Posterior vena cava (tissue), 2 donors: ENCODE measurements at places on chromosomes 3 and 15. TPM values are rescaled to one million over a fixed set of nuclear protein-coding genes. Genes with fewer than 3 reads are reported as not detected.

The HTR3E gene
- not detected for total RNA-seq

DNA sequence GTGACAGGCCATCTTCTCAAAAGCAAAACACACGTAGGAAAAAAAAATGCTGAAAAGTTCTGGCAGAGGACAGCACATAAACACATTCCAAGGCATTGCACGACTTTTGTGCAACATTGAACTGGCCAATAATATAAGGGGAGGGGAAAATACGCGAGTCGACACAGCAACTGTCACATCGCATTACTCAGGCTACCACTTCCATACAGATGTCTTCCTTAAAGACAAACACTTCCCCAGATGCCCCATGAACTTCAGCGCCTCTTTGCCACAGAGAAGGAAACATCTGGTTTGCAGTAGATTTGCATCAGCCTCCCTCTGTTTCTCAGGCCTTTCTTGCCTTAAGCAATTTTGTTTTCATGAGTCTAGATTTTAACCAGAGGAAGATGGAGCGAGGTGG is 144.4 kb upstream of the IGF1R start:
- DNase-seq = peak; percentile 19

DNA sequence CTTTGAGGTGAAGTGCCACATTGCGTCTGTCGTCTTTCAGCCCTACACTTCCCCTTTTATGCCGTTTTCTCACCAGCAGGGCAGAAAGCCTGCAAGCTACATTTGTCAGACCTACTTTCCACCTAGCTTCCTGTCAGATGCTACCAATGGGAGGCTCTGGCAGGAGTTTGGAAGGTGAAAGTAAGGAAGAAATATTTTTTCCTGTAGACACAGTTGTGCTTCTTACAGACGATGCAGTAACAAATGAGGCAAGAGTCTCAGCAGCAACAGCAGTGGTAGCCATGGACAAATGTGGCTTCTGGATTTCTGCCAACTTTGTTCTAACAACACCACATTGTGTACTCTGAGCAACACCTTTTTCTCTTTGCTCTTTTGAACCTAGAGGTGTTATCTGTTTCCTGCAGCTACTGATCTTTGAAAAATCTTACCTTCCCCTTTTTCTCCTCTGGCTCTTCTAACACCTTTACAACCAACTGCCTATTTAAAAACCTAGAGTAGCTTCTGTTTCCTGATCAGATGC is 70.6 kb upstream of the STT3B start:
- DNase-seq = no peak

- DNase-seq = no peak
These were observed 90.8 kb upstream of the PFN2 start for GRCh38 chr3:150061288-150062024.

GRCh38 chr3:4596612-4597011 is 103.5 kb downstream of the ITPR1 start:
- no peak for DNase-seq

- DNase-seq = no peak
These were observed 1.4 kb upstream of the RASL12 start for GRCh38 chr15:65069179-65069578.

GRCh38 chr3:3086239-3086638 is 23.9 kb downstream of the IL5RA start:
- DNase-seq = no peak

GRCh38 chr3:141456301-141456625 is 30.6 kb upstream of the RASA2 start:
- DNase-seq = no peak

GRCh38 chr3:178320456-178321351 is 215.5 kb upstream of the KCNMB2 start:
- no peak for DNase-seq

DNA sequence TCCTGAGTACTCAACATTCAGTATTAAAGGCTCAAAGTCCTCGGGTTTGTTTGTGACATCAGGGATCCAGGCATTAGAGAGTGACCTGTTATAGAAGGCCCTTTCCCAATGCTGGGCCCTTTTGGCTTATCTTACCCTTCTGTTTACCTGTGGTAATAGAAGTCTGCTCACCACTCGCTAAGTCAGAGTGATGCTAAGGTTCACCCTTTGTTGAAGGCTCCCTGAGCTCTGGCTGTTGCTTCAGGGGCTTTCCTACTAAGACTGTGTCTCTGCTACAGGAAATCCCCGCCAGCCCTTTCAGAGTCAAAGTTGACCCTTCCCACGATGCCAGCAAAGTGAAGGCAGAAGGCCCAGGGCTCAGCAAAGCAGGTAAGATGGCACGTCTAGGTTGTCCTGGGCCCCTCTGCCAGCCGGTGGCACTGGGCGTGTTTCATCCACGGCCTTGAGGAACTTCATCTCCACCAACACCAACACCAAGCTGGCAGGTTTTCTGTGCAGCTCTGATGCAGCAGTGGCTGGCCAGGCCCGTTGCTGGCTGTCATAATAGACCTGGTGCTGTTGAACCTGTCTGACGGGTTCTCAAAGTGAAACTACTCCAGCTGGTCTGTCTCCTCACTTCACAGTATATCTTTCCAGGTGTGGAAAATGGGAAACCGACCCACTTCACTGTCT is 99.1 kb downstream of the DNASE1L3 start:
- no peak for DNase-seq
